Activated CD8-positive, alpha-beta memory T cell treated with anti-CD3 and anti-CD28 coated beads for 1 hour (primary cell): ENCODE measurements at places on chromosomes 1 and 21.

DNA sequence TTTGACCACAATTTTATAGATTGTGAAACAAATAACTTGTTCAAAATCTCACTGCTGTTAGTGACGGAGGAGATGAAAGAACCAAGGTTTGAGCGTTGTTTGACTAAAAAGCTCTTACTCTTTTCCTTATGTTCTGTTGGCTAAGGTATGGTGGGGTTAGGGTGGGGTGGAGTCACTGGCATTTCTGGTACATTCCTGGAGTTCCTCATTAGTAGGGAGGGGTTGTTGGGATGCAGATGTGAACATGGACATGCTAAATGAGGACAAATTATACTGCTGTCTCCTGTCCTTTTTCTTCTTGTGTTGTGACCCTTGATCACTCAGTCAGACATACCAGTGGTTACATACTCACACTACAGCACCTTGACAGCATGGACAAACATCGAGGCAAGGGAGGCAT lies 26.2 kb upstream of the CD1D start:
- no peak for DNase-seq

DNA sequence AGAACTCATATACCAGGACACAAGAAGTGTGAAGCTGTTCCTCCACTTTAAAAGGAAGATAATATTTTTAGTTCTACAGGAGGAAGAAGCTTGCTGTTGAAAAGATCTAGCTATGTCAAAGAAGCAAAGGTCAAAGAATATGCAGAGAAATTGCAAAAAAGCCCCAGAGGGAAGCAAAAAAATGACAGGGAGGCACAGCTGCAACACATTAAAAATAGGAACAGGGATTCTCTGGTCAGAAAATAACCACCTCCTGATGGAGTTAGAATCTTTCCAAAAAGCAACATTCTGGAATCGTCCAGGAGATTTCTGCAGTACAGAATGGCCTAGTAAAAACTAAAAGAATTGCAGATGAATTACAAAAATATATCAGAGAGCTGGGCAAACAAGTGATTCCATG lies 238.9 kb upstream of the PRMT6 start:
- no peak for DNase-seq

- no peak for DNase-seq
These were observed 35.4 kb downstream of the CLCA1 start for GRCh38 chr1:86504137-86504479.

DNA sequence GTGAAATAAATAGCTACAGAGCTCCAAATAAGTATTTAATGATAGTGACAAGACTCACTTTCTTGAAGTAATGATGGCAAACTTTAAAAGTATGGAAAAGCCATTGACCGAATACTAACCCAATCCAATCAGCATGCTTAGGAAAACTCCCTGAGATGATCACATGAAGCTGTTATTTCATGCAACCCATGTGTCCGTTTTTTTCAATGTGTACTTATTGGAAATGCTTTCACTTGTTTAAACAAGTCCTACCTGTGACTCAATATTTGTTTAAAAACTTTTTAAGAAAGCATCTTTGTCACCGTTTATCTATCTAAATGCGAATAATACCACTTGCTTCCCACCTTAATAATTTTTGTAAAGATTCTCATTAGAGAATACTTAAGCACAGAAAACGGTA lies 185.8 kb downstream of the NRIP1 start:
- no peak for DNase-seq

- no peak for DNase-seq
These were observed 1.1 kb upstream of the TTC39A start for GRCh38 chr1:51331206-51332100.

DNA sequence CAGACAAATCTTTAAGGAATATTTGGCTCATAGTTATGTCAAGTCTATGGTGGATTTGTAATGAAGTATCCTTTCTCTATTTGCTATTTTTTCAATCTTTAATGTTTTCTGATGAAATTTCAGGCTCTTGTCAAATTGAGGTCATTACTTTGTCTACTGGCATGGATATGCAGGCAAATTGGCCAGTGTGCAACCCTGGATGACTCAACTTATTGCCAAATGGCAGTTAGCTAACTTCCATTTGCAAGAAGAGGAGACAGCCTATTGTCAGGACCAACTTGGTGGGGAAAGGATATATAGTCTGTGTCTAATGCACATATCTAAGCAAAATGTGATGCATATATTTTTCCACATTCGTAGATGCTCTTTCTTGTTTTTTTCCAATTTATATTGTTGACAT lies 530.5 kb downstream of the PTBP2 start:
- DNase-seq = no peak

DNA sequence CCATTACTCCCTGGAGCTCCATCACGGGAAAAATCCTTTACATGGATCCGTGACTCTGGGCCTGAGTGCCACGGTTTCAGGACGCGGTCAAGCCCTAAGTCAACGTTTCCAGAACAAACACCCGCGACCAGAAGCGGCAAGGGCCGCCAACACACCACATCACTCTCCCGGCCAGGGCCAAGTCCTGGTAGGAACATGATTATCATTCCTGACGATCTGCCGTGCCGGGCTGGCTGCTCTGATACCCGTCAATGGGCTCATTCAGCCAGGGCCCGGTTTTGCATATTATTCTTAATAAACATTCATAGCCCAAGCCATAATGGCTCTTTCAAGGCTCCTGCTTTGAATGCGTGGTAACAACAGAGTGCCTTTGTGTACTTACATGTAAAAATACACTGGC lies 44.6 kb upstream of the SIM2 start:
- DNase-seq = no peak

DNA sequence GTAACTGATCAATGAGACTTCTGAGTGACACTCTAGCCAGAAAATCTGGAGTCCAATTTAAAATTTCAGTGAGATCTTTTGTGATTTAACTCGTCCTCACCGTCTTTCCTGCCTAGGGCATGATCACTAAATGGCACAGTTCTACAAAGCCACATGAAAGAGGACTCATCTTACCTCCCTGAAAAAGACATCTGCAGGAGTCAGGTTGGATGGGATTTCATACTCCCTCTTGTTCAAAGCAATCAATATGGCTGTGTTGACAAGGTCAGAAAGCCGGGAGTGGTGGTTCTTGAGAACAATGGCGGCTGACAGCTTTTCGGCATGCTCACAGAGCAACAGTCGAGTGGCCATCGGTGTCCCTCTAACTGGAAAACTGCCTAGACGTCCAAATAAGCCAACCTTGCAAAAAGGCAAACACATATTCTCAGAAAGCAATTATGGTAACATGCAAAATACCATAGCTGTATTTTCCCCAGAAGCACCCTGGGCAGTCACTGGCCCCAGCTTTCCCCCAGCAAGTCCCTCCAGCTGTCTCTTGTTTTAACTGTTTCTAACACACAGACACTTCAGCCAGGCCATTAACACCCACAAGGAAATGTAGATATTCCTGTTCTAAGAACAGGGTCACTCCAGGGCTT lies 36.6 kb upstream of the ACTA1 start:
- no peak for DNase-seq

- no peak for DNase-seq
These were observed 195.3 kb downstream of the BRINP2 start for GRCh38 chr1:177366091-177366490.

- no peak for DNase-seq
These were observed 1128.7 kb downstream of the AMY1C start for GRCh38 chr1:104878203-104878909.

DNA sequence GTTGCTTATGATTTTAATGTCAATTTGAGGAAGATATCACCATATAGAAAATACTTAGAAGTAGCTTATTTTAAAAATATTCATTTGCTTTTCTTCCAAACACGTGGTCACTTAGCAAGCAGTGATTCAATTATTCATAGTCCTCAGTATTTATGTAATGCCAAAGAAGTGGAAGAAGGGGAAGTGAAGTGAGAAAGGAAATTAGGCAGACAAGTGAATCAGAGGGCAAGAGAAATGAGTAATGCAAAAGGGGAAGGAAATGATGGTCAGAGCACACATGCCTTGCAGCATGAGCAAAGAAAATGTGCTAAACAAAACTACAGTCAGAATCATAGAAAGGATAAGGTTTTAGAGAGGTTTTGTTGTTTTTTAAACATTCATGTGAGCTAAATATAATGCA lies 31.8 kb downstream of the SDCCAG8 start:
- DNase-seq = no peak

DNA sequence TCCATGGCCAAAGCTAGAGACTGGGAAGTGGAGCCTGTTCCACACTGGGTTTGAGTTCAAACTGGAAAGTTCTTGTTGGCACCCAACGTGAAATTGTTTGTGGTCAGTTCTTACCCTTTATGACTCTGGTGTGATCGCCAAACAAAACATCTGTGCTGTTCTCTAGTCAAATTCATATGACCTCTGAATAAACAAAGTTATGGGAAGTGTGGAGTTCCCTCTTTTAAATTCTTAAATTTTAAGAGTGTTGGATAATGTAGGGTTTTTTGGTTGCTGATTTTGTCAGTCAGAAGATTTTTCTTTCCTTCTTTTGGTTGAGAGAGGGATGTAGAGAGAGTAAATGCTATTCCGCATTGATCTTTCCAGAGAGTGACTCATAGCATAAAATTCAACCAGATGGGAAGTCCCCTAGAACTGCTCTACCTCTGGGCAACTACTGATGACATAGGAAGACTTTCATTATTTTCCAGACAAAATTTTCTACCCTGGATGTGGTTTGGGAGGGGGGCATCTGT lies 36.4 kb downstream of the CHML start:
- no peak for DNase-seq

DNA sequence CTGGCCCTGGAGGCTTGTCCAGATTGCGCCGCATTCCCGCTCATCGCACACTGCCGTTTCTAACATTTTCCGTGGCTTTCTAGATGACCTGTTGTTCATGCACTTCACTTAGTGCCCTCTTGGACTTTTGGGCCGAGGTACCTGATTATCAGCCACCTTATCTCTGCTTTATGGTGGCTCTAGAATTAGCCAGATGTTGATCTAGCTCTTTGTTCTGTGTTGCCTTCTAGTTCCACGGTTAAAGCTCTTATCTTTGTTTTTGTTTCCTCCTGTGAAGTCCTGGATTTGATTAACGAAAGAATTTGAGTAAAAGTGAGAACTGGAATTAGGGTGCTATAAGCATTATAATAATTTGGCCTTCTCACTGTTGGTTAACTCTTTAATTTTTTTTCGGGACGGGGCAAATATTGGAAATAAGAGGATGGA lies 945 bp downstream of the RNPEP start:
- DNase-seq = no peak

- no peak for DNase-seq
These were observed 142.4 kb downstream of the MACF1 start for GRCh38 chr1:39346872-39347271.

DNA sequence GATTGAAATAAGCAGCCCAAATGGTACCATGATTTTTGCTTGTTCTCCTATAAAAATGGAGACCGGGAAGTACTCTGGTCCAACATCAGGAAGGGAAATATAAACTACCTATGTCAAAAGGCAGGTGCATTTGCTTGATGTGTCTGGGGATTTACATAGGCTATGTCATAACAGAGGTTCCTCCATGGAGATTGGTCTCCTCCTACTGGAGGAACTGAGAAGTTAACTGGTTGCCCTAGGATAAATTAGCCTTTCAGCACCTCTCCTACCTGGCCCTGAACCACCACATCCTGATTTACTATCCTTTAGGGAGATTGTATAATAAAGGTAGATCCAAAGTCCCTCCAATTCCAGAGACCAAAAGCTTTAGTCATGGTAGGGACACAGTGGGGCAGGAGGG lies 1109.3 kb upstream of the B3GALT2 start:
- DNase-seq = no peak

GRCh38 chr1:2239384-2239985 lies 11.4 kb downstream of the SKI start:
- no peak for DNase-seq

- DNase-seq = no peak
These were observed 2.1 kb upstream of the KIF21B start for GRCh38 chr1:201025571-201026002.

DNA sequence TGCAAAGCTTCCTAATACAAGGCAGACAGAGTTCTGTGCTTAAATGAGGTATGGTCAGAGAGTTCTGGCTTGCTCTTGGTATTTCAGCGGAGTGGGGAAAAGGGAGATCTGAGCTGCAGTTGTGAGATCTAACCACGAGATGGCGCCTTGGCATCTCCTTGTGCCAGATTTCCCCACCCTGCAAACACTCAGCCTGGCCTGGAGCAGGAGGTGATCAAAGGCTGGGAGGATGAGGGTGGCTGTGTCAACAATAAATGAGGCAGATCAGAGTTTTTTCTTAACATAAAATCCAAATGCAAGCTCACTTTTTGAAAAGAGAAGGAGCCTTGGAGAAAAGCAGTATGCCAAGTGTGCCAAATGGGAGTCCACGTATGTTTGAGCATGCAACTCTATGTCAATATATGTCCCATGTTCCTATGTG lies 4.1 kb upstream of the TFAP2E start:
- DNase-seq = peak; percentile 40

DNA sequence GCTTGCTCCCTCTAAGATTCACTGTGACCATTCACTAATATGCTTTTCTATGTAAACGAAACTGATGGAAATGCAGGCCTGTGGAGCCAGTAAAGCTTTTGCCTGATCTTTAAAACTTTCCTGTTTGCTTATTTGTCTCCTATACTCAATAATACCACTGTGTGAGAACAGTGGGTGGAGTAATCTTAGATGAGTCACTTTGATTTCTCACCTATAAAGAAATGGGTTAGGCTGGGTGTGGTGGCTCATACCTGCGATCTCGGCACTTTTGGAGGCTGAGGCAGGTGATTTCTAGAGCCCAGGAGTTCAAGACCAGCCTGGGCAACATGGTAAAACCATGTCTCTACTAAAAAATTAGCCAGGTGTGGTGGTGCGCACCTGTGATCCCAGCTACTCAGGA lies 70.8 kb downstream of the RWDD3 start:
- DNase-seq = no peak

- no peak for DNase-seq
These were observed 7.2 kb downstream of the KIFAP3 start for GRCh38 chr1:170067253-170067819.

DNA sequence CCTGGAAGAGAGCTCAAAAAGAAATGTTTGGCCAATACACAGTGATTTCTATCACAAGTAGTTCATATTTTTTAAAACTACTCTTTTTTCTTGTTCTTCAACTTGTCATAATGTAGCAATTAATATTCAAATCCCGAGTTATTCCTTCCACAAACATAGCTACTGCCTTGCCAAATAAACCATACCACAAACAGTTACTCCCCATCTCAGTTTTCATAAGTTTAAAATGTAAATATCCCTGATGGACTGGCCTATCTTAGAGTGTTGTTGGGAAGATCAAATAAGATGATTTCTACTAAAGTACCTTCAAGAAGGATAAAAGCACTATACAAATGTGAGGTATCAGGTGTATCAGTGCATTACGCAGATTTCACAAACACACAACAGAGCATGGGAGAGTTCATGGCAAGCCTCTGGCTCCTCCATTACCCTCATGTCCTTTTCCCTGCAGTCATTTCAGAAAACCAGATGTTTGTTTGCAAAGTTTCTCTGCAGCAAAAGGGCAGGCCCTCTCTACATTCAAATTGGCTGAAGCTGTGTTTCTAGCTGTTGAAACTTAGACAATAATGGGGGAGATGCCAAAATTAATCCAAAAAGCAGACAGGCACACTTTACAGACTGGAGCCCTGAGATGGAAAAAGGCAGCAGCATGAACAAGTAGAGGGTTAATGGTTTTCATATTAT lies 16.1 kb downstream of the WLS start:
- DNase-seq = no peak
